SW 1271 (cell line): ENCODE measurements at places on chromosomes 16 and 17.

DNA sequence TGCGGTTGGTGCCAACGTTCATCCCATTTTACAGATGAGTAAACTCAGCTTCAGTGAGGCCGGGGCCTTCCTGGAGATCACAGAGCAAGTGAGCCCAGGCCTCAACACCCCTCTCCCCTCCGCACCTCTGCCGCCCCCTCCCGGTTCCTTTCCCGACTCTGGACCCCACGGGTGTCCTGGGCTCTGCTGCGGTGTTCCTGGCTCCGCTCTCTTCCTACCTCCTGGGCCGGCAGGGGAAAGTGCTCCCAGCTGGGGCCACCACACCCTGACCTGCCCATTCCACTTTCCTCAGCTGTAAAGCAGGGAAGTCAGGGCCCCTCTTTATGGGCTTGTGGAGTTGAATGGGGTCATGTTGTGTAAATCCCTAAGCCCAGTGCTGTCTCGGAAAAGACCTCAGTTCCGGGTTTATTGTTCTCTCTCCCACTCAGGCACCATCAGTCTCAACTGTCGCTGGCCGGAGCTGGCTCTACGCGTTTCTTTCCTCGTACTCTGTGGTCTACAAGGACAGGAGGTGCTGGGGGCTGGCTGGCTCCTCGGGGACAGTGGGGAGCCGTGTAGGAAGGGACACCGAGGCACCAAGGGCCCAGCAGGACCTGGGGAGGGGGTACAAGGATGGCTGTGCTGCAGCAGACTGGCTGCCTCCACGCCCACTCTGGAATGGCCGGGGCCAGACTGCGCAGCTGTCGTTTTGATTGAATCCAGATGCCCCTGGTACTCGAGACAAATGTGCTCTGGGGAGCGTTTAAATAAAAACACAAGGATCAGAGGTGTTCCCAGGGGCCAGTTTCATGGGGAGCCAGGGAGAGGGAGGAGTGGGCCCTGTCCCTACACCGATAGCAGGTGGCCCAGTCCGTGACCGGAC is 21.7 kb upstream of the ACSF3 start:
- no peak for DNase-seq

DNA sequence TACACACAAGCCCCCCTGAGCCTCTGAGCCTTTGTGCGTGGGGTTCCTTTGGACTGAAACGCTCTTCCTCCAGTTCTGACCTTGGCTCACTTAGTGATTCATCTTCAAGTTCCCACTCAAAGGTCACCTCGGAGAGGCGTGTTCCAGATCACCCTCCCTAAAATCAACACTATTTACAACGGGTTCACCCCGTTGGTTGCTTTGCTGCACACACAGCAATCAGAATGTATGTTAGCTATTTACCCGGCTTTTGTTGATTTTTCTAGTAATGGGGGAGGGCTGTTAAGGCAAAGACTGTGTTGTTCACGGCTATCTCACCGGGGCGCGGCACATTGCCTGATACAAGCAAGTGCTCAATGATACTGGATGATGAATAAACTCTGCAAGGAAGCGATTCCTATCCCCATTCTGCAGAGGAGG is 977 bp downstream of the NAGPA start:
- DNase-seq: no peak

DNA sequence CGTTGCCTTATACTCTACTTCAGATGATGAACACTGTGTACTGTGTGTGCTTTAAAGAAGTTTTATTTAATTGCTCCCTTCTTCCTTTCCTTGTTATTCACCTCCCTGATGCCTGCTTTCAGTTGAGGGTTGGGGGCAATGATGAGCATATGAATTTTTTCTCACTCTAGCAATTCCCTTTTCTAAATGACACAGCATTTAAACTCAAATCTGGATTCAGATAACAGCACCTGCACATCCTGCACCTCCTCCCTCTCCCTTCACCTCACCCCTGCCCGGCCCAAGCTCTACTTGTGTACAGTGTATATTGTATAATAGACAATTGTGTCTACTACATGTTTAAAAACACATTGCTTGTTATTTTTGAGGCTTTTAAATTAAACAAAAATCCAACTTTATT is 13.0 kb upstream of the PNPO start:
- DNase-seq: no peak

GRCh38 chr17:36089888-36090836 is at the start of gene CCL3:
Gene CCL3 (minus strand): TSS chr17:36090143. CDS start chr17:36090058, 85 bp downstream.
- DNase-seq: no peak

DNA sequence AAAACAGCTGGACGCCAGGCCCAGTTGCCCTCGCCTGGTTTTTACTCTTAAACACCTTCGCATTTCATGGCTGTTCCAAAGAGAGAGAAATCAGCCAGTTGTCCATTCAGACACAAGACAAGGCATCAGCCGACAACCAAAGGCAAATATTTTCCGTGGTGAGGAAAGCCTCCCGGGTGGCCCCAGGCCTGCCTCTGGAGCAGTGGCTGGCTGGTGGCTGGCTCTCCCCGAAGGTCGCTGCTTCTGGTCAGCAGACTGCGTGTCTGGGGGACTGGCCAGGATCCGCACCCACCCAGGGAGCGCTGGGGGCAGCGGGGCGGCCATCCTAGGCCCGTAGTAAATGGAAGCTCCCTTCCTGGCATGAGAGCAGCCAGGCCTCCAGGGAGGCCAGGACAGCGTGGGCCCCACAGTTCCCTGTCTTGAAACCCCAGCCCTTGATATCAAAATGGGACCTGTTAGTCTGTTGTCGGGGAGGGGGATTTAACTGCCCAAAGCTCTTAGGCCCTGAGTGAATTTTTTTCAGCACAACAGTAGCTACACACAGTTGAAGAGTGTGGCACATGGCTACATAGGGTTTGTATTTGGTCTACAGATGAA is 57.7 kb downstream of the SREBF1 start:
- no peak for DNase-seq

DNA sequence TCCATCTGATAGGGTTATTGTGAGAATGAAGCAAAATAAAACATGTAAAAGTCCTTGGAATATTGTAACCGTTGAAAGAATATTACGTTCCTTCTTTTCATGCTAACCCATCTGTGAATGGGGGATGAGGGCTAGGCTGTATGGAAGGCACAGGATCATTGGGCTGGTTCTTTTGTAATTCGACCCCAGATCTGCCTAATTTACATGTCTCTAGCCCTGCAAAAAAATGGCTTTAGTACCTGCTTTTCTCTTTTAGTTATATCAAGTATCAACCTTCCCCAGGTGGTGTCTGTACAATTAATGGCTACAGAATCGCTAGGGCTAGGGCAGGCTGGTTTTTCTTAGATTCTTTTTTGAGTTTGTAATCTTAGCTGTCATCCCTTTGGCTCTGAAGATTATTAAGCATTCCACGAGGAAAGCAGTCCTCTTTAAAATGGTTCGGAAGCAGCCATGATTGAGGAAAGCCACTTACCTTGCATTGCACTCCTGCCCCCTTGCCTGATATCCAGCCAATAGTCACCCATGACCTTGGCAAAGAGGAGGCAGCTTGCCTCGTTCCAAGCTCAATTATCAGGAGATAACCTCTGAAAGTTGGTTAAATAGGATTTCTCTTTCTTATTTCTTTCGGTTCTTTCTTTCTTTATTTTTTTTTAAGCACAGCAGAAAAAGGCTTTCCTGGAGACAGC is 153.9 kb upstream of the ZKSCAN2 start:
- no peak for DNase-seq

DNA sequence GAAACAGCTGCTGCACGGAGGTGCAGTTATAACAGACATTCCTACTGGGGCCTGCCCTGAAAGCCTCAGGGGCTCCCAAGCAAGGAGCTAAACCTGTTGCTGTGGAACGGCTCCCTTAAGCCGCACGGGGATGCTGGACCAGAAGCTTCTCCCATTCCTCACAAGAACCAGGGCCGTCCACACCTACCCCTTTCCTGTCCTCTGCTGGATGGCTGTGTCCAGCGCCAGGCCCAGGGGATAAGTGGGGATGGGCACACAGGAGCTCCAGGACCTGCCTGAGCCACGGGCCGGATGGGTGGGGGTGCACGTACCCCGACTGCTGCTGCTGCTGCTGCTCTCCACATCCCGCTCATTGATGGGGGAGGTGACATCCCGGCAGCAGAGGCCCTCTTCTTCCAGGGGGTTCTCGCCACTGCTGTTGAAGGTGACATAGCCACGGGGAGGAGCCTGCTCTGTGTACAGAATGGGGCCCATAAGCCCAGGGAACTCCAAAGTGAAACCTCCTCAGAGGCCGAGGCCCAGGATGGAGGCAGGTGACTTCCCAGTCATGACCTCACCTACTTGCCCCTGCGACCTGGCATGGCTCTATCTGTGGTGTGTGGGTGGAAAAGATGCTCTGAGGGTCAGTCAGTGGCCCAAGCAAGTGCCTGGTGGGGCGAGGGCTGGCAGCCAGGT is 8.6 kb downstream of the NUDT16L1 start:
- no peak for DNase-seq

DNA sequence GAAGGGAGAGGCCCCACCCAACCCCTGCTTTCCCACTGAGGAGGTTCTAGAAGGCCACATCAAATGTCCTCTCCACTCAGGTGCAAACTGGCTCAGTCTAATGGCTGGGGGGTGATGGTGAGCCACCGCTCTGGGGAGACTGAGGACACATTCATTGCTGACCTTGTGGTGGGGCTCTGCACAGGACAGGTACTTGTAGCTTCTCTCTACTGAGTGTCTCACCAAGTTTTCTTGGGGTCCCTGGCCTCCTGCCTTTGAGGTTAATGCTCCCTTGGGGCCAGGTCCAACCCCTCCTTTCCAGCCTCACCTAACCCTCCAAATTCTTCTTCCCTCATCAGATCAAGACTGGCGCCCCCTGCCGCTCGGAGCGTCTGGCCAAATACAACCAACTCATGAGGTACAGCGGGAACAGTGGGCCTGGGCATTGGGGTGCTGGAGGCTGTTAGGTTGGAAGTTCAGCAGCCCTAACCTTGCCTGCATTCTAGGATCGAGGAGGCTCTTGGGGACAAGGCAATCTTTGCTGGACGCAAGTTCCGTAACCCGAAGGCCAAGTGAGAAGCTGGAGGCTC is 5.7 kb downstream of the ENO3 start:
- DNase-seq: no peak

DNA sequence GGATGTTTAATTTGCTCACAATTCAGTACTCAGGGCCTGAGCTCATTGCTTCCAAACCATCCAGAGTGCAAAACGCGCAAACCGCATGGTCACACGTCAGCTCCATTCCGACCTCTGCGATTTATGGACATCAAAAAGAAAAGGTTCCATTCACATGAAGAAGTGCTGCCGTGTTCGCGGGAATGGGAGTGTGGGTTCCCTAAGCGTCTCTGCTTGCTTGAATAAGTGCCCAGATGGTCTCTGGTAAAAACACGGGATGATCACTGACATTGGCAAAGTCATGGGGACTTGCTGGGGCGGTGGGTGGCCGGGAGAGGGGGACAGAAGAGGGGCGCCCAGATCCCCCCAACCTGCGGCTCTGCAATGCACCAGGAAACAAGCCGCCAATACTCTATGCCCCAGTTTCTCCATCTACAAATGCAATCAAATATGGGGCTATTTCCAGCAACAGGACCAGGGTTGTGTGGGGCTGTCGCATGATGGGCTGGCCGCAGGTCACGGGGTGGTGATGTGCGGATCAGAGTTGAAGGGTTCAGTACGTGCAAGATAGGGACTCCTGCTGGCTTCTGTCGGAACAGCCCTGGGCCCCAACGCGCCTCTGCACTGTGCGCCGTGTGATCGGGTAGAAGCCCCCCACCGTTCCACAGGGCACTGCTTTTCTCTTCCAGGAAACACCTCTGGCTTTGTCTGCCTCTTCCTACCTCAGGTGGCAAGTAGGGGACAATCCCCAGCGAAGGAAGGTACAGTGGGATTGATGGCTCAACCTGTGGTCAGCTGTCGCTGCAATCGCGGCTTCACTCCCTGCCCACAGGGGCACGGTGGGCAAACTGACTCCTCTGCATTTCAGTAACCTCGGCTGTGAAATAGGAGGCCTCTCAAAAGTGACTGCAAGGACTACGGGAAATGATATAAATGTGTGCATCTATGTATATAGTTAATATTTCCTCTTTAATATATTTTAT is 11.2 kb downstream of the FOXF1 start:
- no peak for DNase-seq

- no peak for DNase-seq
Observed at GRCh38 chr16:78742501-78743283, 643.2 kb downstream of the WWOX start.

GRCh38 chr17:44119798-44120197 is 3.6 kb downstream of the HDAC5 start:
- DNase-seq: no peak

GRCh38 chr17:2928294-2928890 is 132.2 kb downstream of the RAP1GAP2 start:
- DNase-seq: no peak

GRCh38 chr17:77427391-77427991 is 286.7 kb downstream of the SEC14L1 start:
- DNase-seq: no peak

DNA sequence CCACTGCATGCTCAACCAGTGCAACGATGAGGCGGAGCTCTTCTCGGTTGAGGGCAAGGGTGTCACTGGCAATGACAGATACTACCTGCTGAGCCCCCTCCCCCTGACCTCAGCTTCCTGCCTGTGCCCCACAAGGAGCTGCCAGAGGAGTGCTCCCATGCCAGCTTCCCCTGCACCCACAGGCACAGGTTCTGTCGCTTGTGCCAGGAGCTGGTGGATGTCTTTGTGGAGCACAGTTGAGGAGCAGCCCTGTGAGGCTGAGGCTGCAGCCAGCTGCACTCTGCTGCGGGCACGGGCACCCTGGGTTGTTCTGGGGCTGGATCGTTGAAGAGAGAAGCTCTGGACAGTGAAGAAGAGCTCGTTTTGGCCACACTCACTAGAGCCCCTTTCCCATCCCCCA is 165.3 kb upstream of the ZNF267 start:
- DNase-seq: no peak

- no peak for DNase-seq
Observed at GRCh38 chr17:81031566-81032550, 3.1 kb upstream of the BAIAP2 start.

GRCh38 chr16:19105131-19105530 is 8.6 kb upstream of the ITPRIPL2 start:
- no peak for DNase-seq

GRCh38 chr16:67246756-67247191 is 507 bp downstream of the FHOD1 start:
- DNase-seq: no peak

GRCh38 chr16:82699711-82700495 is 73.1 kb downstream of the CDH13 start:
- DNase-seq: no peak

DNA sequence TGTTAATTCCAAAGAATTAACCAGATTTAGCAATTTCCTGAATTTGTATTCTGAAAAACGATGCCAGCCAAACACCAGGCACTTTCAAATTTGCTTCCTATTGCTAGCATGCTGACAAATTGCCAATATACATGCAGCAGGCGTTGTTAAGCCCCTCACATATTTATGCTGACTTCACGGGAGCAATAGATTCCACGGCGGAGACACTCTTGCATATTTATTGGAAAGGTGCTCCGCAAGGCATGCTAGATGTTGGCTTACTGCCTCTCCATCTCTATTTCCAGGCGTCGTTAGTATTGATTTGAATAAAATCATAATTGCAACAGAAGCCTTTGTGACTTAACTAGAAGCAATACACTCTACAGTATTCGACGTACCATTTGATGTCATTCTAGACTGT is 211.0 kb upstream of the IRX5 start:
- no peak for DNase-seq

- DNase-seq: no peak
Observed at GRCh38 chr17:60422162-60422665, at the start of gene CHCT1. Gene CHCT1 (plus strand): TSS chr17:60422489. CDS start chr17:60422593, 104 bp downstream.
